ENCODE measurements at places on chromosomes 1 and 21. TPM values are rescaled to one million over a fixed set of nuclear protein-coding genes. Genes with fewer than 3 reads are reported as not detected.

Gene ASCL5
- not detected for total RNA-seq

DNA sequence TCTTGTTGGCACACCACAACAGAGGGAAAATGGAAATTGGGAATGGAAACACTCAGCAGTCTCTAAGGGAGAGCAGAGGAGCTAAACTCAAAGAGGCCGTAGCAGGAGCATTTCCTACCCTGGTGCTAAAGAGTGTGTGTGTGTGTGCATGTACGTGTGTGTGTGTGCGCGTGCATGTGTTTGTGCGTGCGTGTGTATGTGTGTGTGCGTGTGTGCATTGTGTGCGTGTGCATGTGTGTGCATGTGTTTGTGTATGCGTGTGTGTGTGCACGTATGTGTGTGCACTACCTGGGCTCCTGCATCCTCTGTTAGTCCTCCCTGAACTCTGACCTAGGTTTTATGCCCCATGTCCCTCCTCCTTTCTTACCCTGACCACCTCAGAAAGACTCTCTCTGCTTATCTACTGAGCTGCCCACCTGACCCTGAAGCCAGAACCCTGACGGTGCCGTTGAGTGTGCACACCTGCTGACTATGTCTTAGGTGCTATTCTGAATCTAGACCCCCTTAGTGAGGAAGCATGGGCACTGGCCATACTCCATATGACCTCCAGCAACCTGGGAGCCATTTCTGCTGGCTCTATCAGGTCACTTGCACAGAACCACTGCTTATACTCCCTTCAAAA, 157.1 kb upstream of the HMGB4 start:
- H3K27me3 ChIP-seq: peaks cover 11% of the 10 kb centered on the region
- no peak overlapping the region for H3K4me3 ChIP-seq
- no peak overlapping the region for H3K27ac ChIP-seq
- no peak for DNase-seq
- no peaks in the 10 kb centered on the region for H3K4me1 ChIP-seq

Gene KLF17
- total RNA-seq: not detected

DNA sequence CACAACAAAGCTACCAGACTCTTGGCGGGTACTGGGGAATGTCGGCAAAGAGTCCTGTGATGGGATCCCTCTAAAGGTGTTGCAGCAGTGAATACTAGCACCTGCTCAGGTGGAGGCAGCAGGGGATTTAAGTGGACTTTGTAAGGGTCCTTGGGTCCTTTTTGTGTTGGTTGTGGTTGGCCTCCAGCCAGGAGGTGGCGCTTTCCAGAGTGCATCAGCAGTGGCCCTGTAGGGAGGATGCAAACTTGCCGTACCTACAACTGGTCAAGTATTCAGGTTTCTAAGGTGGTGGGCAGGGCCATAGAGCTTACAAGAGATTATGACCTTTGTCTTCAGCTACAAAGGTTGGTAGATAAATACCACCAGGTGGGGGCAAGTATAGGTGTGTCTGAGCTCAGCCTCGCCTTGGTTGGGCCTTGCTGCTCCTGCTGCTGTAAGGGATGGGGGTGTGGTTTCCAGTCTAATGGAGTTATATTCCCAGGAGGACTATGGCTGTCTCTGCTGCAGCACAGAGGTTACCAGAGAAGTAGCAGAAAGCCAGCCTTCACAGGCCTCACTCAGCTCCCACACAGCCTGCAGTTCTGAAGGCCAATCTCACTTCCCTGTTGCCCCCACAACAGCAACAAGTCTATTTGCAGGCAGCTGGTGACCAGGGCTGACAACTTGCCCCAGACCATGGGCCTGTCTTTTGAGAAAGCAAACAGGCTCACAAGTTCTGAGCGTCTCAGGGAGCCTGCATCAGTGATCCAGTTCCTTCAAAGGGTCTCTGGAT, 7.3 kb downstream of the OR2M5 start:
- no peak for DNase-seq
- no peak overlapping the region for H3K27ac ChIP-seq
- H3K36me3 ChIP-seq: no peaks in the 10 kb centered on the region
- no peaks in the 10 kb centered on the region for H3K4me1 ChIP-seq

- no peak overlapping the region for H3K4me3 ChIP-seq
- DNase-seq: no peak
- H3K27me3 ChIP-seq: no peaks in the 10 kb centered on the region
- peaks cover 4% of the 10 kb centered on the region for H3K4me1 ChIP-seq
- no peaks in the 10 kb centered on the region for H3K36me3 ChIP-seq
- no peak overlapping the region for H3K27ac ChIP-seq
These were observed 48.7 kb upstream of the GPR153 start for GRCh38 chr1:6309564-6309963.
